ENCODE measurements at places on chromosomes 5 and 9.

DNA sequence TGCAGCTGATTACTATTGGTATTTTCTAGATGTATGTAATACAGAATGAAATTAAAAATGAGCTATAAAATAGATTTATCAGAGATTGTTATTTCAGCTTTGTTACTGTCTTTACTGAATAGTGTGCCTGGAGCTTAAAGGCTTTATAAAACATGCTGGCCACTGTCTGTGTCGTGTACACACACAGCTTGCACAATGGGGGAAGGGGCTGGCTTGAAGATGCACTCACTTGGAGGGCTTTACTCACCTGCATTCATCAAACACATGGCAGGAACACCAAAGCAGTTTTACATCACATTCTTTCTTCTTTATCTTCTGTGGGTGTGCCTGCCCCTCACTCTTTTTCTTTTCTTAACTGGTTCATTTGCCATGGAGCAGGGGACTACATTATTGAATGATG lies 60.9 kb downstream of the TLE4 start:
- DNase-seq, result no peak
- H3K4me1 ChIP-seq, result peaks cover 11% of the 10 kb centered on the region
- H3K27ac ChIP-seq, result no peak overlapping the region
- no peak overlapping the region for H3K4me3 ChIP-seq

- H3K36me3 ChIP-seq, result no peaks in the 10 kb centered on the region
- no peaks in the 10 kb centered on the region for H3K27me3 ChIP-seq
- H3K4me3 ChIP-seq, result no peak overlapping the region
- no peaks in the 10 kb centered on the region for H3K4me1 ChIP-seq
- H3K27ac ChIP-seq, result no peak overlapping the region
These were observed 66.4 kb downstream of the DAPK1 start for GRCh38 chr9:87564111-87564510.

DNA sequence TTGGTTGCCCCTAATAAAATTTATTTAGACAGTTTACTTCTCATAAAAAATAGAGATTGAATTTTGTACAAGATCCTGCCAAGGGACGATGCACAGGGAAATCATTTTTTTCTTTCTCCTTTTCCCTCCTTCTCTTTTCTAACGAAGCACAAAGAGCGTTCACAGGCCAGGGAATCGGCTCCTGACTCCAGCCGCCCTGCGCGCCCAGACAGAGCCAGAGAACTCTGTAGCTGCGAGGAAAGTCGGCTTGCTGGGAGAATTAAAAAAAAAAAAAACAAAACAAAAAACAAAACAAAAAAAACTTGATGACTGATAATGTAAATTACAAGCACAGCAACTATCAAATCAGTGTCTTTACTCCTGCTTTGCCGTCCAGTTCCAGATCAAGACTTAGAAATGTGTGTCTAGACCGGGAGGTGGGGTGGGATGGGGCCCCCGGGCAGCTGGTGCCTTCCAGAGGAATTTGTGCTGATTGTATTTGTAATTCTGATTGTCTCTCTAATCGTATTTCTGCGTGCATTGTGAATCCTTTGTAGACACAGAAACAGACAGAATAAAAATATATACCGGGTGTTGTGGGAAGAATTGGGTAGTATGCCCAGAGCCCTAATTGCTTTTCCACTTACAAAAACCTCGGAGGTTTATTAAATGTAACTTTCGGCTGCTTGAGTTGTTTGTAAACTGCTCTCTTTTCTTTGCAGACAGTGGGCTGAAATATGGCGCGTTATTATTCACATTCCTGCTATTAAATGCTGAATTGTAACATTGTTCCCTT lies 3.6 kb upstream of the OTP start:
- H3K4me1 ChIP-seq, result peaks cover 8% of the 10 kb centered on the region
- peaks cover 83% of the 10 kb centered on the region for H3K27me3 ChIP-seq
- H3K36me3 ChIP-seq, result no peaks in the 10 kb centered on the region
- DNase-seq, result no peak
- H3K4me3 ChIP-seq, result no peak overlapping the region

DNA sequence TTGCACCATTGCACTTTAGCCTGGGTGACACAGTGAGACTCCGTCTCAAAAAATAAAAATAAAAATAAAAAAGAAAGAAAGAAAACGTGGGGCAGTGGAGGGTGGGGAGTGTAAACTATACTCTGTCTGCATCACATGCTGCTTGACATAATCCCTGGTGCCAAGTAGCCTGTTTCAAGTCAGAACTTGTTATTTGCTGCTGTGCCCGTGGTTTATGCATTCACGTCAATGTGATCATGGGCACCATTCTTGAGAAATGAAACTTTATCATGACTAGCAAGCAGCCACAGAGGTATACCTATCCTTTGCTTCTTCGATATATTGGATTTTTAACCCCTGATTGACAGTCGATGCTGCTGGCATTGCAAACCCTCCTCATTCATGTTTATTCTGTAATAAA lies 4.1 kb upstream of the SMU1 start:
- H3K4me1 ChIP-seq, result peaks cover 32% of the 10 kb centered on the region
- no peaks in the 10 kb centered on the region for H3K27me3 ChIP-seq
- DNase-seq, result no peak
- H3K4me3 ChIP-seq, result no peak overlapping the region
- H3K27ac ChIP-seq, result peak overlapping the region; percentile 33

DNA sequence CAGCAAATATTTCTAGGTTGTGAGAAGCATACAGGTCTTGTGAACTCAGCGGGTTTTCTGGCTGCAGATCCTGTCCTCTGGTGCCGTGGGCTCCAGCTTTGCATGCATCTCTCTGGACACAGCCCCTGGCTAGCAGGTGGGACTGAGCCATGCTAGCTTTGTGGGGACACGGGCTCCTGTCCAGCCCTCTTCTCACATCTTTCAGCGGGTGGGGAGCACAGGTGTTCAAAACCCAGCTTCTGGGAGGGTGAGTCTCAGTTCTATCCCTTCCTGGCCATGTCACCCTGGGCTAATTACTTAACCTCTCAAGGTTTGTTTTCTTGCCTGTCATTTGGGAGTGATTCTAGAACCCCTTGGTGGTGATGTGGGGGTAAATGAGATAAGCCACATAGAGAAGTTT lies 162.3 kb downstream of the ICE1 start:
- no peaks in the 10 kb centered on the region for H3K36me3 ChIP-seq
- H3K27me3 ChIP-seq, result no peaks in the 10 kb centered on the region
- no peaks in the 10 kb centered on the region for H3K4me1 ChIP-seq
- no peak for DNase-seq
- no peak overlapping the region for H3K27ac ChIP-seq
- no peak overlapping the region for H3K4me3 ChIP-seq

DNA sequence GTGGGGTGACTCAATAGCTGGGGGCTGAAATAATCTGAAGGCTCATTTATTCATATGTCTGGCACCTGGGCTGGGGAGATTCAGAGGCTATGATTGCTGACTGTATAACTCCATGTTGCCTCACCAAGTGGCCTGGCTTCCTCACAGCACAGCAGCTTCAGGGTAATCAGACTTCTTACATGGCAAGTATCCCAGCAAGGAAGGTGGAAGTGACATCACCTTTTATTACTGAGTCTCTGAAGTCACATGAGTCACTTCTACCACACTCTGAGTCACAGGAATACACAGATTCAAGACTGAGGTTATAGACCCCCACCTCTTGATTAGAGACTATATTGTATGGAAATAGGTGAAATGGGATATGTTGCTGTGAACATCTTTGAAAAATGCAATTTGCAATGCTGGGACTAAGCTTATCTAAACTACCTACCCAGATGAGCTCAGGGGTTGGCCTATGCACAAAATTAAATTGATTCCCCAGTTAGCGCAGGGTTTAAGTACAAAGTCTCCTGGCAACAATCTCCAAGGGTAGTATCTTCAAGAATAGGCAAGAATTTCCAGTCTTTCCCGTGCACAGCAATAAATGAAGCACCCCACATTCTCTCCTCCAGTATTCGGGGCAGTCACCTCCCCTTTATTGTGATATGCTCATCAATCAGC lies 553.1 kb downstream of the LRRC70 start:
- no peaks in the 10 kb centered on the region for H3K4me1 ChIP-seq
- no peak overlapping the region for H3K4me3 ChIP-seq
- H3K27me3 ChIP-seq, result no peaks in the 10 kb centered on the region
- DNase-seq, result no peak
- no peak overlapping the region for H3K27ac ChIP-seq
- no peaks in the 10 kb centered on the region for H3K36me3 ChIP-seq

GRCh38 chr5:119287547-119288111 lies 68.2 kb upstream of the TNFAIP8 start:
- DNase-seq, result peak; percentile 40
- peaks cover 86% of the 10 kb centered on the region for H3K4me1 ChIP-seq
- no peaks in the 10 kb centered on the region for H3K27me3 ChIP-seq
- peak overlapping the region; percentile 94 for H3K27ac ChIP-seq
- H3K4me3 ChIP-seq, result peak overlapping the region; percentile 45

DNA sequence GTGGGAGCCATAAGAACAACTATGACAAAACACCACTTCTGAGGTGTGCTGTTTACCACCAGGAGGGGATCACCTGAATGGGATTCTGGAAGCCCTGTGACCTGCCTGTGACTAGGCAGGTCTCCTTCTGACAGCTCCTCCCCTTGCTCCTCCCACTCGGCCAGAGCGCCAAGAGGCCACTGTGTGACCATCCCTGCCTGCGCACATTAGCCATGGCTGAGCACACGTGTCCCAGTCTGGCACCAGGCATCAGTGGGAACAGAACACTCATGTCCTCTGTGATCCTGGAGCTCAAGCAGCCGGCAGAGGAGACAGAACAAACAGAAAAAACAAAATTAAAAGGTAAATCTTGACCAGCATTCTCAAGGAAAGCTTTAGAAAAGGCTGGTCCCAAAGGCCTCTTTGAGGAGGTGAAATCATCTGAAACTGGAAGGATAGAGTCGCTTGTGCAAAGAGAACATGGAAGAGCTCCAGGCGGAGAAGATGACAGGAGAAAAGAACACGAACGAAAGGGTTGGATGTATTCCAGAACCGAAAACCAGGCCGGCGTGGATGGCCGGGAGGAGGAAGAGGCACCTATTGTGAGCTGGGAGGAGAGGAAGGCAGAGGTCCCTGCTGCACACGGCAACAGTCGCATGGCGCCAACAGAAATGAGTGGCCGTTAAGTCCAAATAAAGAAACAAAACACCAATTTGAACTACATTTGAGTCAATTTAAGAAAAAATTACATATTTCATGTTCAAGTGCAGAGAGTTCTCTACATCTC lies 5.1 kb downstream of the MED10 start:
- no peaks in the 10 kb centered on the region for H3K27me3 ChIP-seq
- H3K36me3 ChIP-seq, result peaks cover 77% of the 10 kb centered on the region
- H3K4me3 ChIP-seq, result no peak overlapping the region
- no peak overlapping the region for H3K27ac ChIP-seq
- H3K4me1 ChIP-seq, result peaks cover 8% of the 10 kb centered on the region
- no peak for DNase-seq

- no peaks in the 10 kb centered on the region for H3K27me3 ChIP-seq
- no peak overlapping the region for H3K27ac ChIP-seq
- H3K4me1 ChIP-seq, result no peaks in the 10 kb centered on the region
- H3K4me3 ChIP-seq, result no peak overlapping the region
- H3K36me3 ChIP-seq, result no peaks in the 10 kb centered on the region
These were observed 36.5 kb upstream of the CD180 start for GRCh38 chr5:67233075-67233474.

GRCh38 chr5:61115968-61116367 lies 46.3 kb downstream of the SMIM15 start:
- DNase-seq, result no peak
- H3K27ac ChIP-seq, result no peak overlapping the region
- no peak overlapping the region for H3K4me3 ChIP-seq
- no peaks in the 10 kb centered on the region for H3K36me3 ChIP-seq

DNA sequence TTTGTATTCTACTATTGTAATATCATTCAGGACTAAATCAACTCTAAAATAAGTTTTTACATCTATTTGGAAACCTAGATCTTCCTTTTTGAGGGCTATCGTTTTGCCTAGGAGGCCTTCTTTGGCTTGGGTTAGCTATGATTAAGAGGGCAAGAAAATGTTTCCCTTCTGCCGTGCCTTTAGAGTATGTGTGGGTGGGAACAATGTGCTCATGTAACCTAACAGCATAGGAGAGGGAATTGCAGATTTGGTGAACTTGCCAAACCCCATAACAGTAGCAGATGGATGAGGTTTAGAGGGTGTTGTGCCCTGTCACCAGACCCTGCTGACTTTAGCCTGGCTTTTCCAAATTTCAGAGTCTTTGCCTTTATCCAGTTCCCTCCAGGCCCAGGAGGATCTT lies 339.0 kb downstream of the ADGRV1 start:
- no peaks in the 10 kb centered on the region for H3K27me3 ChIP-seq
- H3K4me1 ChIP-seq, result no peaks in the 10 kb centered on the region
- no peak overlapping the region for H3K4me3 ChIP-seq
- no peaks in the 10 kb centered on the region for H3K36me3 ChIP-seq
- DNase-seq, result no peak
- H3K27ac ChIP-seq, result no peak overlapping the region

GRCh38 chr9:77023726-77024125 lies 4.3 kb downstream of the FOXB2 start:
- DNase-seq, result no peak
- H3K27ac ChIP-seq, result no peak overlapping the region
- H3K4me3 ChIP-seq, result no peak overlapping the region
- H3K27me3 ChIP-seq, result peaks cover 27% of the 10 kb centered on the region
- H3K36me3 ChIP-seq, result no peaks in the 10 kb centered on the region

DNA sequence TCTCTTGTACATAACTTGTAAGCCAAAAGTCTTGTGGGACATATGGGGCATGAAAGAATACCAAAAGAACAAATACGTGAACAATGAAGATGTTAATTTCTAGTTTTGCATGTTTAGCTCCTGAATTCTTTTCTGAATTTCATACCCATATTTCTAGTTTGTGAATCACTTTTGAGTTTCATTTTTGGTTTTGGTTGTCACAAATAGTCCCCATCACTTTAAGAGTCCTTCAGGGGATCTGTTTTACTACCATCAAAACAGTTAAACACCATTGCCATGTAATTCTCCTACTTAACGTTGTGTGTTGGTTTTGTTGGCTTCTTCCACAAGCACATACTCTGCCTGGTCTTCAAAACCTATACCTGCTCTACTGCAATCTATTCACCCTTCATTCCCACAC lies 27.0 kb downstream of the VCAN start:
- H3K36me3 ChIP-seq, result no peaks in the 10 kb centered on the region
- no peaks in the 10 kb centered on the region for H3K27me3 ChIP-seq
- no peaks in the 10 kb centered on the region for H3K4me1 ChIP-seq

DNA sequence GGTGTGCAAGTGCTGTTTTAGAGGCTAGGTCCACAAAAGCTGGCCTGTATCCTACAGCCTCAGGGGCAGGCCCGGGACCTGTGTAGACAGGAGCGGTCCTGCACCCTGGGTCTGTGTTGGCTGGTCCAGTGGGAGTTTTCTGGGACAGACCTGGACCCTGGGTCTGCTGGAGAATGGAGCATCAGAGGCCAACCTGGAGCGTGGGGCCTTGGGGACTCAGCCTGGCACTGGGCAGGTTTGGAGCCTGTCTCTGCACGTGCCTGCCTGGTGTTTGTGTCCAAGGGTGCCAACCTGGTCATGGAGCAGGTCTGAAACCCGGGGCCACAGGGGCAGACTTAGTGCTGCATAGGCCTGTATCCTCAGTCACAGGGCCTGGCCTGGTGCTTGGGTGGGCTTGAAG lies 45.8 kb downstream of the SRFBP1 start:
- no peaks in the 10 kb centered on the region for H3K27me3 ChIP-seq
- no peak overlapping the region for H3K4me3 ChIP-seq
- no peaks in the 10 kb centered on the region for H3K4me1 ChIP-seq
- H3K27ac ChIP-seq, result no peak overlapping the region
